ENCODE measurements at places on chromosomes 12 and 14.

DNA sequence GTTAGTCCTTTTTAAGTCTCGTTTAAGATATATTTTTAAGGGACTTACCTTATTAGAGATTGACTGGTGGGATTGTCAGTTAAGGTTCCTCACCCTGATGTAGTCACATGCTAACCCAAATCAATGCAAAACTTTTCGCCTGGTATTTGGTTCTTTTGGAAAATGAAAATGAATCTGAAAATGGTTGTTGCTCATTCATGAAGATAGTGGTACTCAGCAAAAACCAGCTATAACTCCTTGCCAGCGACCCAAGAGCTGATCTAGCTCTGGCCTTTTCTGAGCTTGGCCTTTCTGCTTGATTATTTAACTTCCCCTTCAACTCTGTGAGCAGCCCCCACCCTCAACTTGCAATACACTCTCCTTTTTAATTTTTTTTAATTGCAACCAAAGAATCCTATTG is 85.0 kb upstream of the GTF2A1 start:
- no peak for DNase-seq

- DNase-seq: no peak
These were observed 4.0 kb upstream of the SYNDIG1L start for GRCh38 chr14:74429991-74430390.

- DNase-seq: no peak
These were observed 32.0 kb downstream of the ANAPC7 start for GRCh38 chr12:110371408-110372055.

GRCh38 chr12:1644534-1645438 is 15.8 kb downstream of the WNT5B start:
- DNase-seq: no peak

GRCh38 chr12:74293689-74294131 is 243.9 kb upstream of the ATXN7L3B start:
- no peak for DNase-seq

DNA sequence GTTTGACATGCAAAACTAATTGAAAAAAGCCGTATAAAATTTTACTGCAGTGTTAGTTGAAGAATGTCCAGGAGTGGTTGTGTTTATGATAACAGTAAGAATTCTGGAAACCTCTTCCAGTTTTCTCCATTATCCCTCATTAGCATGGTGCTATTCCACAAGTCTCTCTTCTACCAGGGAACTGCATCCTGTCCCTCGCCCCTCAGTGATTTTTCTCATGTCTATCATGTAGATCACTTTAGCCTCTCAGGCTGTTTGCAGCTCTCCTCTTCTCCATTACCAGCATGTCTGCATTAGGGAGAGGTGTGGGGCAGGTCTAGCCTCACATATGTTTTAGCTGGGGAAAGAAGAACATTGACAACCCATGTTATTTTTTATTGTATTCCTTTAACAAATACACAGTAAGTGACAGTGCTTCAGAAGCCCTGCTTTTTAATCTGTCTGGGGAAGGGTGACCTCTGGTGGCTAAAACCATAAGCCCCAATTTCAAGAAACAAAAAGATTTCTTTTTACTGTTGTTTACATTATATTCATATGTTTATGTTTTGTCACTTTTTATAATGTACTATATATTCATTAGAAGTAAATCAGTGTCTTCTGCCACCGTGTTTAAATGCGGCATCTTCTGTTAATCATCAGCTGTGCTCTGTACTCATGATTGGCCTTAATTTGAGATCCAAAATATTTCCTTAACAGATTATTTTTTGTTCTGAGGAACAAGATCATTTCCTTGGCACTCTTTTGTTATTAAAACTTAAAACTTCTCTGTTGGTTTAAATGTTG is 70.7 kb downstream of the RASSF8 start:
- no peak for DNase-seq

- DNase-seq: no peak
These were observed 25.3 kb downstream of the PAH start for GRCh38 chr12:102891756-102892155.

- peak; percentile 90 for DNase-seq
These were observed 154.3 kb downstream of the CEP83 start for GRCh38 chr12:94305130-94305957.

GRCh38 chr12:132437252-132437932 is 52.6 kb upstream of the FBRSL1 start:
- no peak for DNase-seq

DNA sequence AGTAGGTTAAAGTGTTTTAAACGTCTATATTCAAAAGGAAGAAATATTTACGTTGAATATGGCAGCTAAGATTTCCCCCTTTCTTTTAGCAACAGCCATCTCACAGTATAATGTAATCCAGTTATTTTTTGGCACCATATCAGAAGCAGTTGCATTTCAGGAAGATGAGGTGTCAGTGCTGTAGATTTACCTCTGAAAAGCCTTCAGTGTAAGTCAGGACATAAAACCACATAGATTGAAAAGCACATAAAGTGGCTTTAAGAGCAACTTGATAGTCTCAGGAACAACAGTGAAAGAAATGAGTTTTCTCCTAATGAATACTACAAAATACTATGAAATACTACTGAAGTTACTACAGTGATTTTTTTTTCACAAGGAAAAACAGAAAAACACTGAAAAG is 6.9 kb downstream of the MLH3 start:
- DNase-seq: no peak

GRCh38 chr14:52351233-52352060 is 37.3 kb downstream of the PTGER2 start:
- DNase-seq: peak; percentile 95

DNA sequence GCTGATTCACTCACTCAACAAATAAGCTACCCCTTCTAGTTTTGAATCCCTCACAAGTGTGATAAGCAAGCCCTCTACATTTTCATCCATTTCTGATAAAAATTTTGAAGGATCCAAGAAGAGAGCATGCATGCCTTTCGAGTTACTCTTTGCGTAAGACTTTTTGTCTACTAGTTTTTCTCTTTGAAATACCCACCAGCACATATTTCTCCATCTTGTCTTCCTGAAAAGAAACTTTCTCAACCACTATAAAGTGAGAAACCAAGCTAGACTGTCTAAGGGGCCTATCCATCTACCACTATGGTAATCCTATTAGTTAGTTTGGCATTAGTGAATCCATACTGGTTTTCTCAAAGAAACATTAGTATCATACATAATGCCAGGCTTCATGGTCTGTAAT is 56.9 kb downstream of the PARP11 start:
- DNase-seq: no peak

GRCh38 chr14:98622208-98623051 is 649.6 kb downstream of the BCL11B start:
- no peak for DNase-seq

- DNase-seq: no peak
These were observed 20.9 kb downstream of the SYNE3 start for GRCh38 chr14:95495538-95496025.

DNA sequence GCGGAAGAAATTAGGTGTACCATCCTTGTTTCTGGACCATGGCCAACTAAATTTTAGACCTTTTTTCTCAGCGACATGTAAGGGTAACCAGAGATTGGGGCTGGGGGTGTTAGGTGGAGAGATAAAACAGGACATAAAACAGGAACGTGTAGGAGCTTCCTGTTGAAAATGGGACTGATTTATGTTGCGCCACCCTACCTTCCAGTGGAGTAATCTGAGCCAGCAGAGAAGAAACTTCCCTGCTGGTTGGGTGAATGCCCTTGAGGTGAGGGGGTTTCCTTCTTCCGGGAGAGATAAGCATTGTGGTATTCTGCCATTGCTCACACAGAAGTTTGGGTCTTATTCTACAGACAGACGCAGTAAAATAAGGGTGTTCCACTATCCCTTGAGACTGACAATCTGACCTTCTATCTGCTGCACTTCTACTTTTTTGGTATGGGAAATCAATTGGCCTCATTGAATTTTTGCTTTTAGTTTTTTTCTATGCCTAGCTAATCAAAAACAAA is 417.6 kb downstream of the PCNX1 start:
- DNase-seq: no peak

DNA sequence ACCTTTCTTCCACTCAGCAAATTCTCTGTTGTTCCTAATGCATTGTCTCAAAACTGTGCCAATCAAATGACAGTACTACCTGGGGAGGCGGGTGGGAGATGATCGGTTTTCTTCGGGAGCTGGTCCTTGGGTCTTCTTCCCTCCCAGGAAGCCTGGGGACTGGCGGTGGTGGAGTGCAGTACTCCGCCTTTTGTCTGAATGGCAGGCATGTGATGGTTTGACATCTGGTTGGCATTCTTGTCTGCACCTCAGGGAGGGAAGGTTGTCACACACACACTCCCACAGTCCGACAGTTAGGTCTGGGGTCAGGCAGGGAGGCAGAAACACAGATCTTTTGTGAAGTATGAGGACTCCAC is 114.8 kb downstream of the SNAPC1 start:
- DNase-seq: no peak

- no peak for DNase-seq
These were observed 333.6 kb downstream of the TMEM121 start for GRCh38 chr14:105859717-105860614.

DNA sequence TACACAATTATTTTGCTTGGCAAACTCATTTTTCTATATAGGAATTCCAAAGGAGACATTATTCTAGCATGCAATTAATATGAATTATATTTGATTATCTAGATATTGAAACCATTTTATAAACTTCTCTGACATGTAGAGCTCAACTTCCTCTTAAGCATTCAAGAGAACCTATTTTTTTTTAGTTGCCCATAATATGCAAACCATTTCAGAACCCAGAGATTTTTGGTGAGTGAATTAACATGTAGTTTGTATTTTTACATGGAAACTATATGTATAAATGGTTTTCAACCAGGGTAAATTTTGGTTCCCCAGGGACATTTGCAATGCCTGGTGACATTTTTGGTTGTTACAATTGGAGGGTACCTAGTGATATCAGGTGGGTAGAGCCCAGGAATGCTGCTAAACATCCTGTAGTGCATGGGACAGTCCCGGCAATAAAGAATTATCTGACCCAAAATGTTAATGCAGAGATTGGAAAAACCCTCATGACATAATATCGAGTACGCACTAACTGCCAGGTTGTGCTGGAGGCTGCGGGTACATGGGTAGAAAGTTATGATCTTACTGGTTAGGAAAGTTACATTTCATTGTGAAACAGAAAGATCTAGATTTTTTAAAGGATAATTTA is 338.9 kb upstream of the GARIN2 start:
- DNase-seq: no peak

DNA sequence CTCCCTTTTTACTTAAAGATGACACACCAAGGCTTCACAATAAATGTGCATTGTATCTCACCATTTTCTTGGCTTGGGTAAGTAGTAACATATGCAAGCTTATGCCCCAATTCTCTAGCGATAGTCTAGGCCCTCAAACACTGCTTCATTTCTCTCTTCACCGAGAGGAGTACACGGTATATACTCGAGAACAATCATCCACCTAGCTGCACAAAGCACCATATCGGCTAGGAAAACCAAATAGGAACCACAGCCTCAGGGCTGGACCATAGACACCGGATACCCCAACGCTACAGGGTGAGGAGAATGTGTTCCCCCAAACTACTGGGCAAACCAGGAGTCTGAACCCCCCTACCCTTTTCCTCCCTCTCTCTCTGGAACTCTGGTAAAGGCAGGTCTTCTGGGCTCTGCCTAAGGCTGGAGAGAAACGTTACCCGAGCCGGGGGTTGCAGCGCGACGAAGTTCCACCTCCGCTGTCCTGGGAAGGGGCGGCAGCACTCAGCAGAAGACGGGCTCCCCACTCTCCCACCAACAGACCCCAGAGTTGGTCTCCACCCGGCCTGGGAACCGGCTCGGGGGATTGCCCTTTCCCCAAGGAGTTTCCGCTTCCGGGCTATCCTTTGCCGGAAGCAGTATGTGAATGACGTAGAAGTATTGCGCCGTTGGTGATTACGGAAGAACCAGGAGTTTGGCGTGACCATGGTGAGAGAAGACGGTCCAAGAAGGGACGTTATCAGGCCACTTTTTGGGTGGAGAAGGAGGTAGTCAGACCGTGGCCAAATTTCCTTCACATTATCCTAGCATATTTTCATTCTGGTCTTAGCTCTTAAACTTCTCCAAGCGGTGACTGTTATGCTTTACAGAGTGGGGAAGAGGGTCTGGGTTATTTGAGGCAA is at the start of the genes AREL1 and FCF1:
Gene AREL1 (minus strand): TSS at position 582 of the 896 bp plus-strand sequence. CDS start 27,465 bp downstream, outside the sequence.
Gene FCF1 (plus strand): TSS at position 646 of the 896 bp plus-strand sequence. CDS start 54 bp downstream, at position 700.
- DNase-seq: peak; percentile 47

DNA sequence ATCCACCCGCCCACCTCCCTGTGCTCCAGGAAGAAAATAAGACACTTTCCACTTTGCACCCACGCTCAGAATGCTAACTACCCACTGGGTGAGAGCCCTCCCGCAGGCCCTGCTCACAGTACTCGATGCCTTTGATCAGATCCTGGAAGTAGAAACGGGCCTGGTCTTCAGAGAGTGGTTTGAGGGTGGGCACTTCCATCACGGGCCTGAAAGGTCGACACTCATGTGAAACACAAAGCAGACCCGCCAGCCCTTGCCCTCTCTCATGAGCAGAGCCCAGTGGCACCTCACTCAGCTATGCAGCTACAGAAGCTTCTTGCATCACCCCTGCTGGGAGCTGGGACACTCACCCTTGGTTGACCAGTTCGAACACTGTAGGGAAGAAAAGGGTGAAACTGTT is 41.1 kb downstream of the CAMKK2 start:
- no peak for DNase-seq

DNA sequence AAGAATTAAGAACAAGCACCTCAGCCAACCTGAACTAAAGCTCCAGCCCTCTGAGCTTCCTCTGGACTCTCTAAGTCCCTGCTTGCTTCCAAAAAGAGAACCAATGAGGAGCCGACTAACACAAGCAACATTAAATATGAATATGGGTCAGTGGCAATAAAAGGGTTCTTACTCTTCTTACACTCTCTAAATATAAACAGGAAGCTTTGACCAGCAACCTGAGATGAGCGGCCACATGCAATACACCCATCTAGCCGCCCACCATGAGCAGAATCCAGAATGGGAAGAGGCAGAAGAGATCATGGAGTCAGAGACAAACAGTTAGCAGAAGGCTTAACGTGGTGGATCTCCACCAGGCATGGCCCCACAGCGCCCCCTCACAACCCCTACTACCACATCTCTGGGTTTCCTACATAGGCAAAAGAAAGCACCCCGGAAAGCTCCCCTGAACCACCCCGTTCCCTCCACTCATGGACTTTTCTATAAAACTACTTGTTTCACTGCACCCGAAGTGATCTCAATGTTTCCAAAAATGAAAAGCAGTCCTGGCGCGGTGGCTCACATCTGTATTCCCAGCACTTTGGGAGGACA is 59.4 kb downstream of the TTC7B start:
- DNase-seq: no peak

DNA sequence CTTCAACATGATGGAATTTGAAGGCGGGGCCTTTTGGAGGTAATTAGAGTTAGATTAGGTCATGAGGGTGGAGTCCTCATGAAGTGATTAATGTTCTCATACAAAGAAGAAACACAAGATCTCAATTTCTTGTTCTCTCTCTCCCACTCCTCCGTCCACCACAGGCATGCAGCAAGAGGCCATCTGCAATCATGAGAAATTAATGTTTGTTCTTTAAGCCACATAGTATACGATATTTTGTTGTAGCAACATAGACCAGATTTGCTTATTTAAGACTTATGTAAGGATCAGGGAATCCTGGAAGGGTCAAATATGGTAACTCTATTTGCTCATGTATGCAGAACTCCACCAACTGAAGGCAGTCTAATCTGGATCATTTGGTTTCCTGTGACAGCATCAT is 429.0 kb downstream of the LRIG3 start:
- DNase-seq: no peak

All from AG09309 (cell line).